ENCODE measurements at places on chromosomes 3 and 15. TPM values are rescaled to one million over a fixed set of nuclear protein-coding genes. Genes with fewer than 3 reads are reported as not detected.

The FYTTD1 gene
- 32.6 TPM for total RNA-seq

The SERPINI1 gene
- total RNA-seq, result 1.3 TPM

The ADGRG7 gene
- not detected for total RNA-seq

The HES1 gene
- total RNA-seq, result 0.17 TPM

The WDR93 gene
- 0.17 TPM for total RNA-seq

The GALNT15 gene
- 37.7 TPM for total RNA-seq

The CLEC3B gene
- total RNA-seq, result 56.3 TPM

The TGM5 gene
- total RNA-seq, result not detected

The IL17RB gene
- 0.33 TPM for total RNA-seq

The P2RY1 gene
- 7.6 TPM for total RNA-seq

The GP5 gene
- 0.17 TPM for total RNA-seq

The SERP1 gene
- total RNA-seq, result 135 TPM

The CD80 gene
- total RNA-seq, result under 0.01 TPM

The CHST14 gene
- 6.7 TPM for total RNA-seq

The CLDN16 gene
- under 0.01 TPM for total RNA-seq

The HYAL1 gene
- 1.8 TPM for total RNA-seq

The RETNLB gene
- not detected for total RNA-seq

The ANP32A gene
- total RNA-seq, result 46.2 TPM

The TLR9 gene
- under 0.01 TPM for total RNA-seq

The OR5K1 gene
- total RNA-seq, result not detected

The TTC14 gene
- 33.4 TPM for total RNA-seq

The TMEM45A gene
- 26.4 TPM for total RNA-seq

The ZNF774 gene
- 1.3 TPM for total RNA-seq

The SLC28A1 gene
- total RNA-seq, result not detected

The HGD gene
- under 0.01 TPM for total RNA-seq

The TUSC7 gene
- not detected for total RNA-seq

The EPHB3 gene
- total RNA-seq, result 3.9 TPM

The CDHR4 gene
- not detected for total RNA-seq

The COL8A1 gene
- total RNA-seq, result 24.7 TPM

The OIP5 gene
- total RNA-seq, result 2.0 TPM

The SLC35A5 gene
- 35.3 TPM for total RNA-seq

The NBEAL2 gene
- total RNA-seq, result 2.1 TPM

The CIDEC gene
- not detected for total RNA-seq

The PPM1L gene
- 2.1 TPM for total RNA-seq

The ATP11B gene
- total RNA-seq, result 75.0 TPM

The CAMKV gene
- total RNA-seq, result not detected

The C3orf85 gene
- total RNA-seq, result not detected

The NEK10 gene
- 23.0 TPM for total RNA-seq

The FGF7 gene
- 488 TPM for total RNA-seq

The REC114 gene
- total RNA-seq, result not detected

The SLC26A6 gene
- 32.9 TPM for total RNA-seq

The KCNMB3 gene
- 1.5 TPM for total RNA-seq

The MST1R gene
- 1.5 TPM for total RNA-seq
